Ascending aorta (tissue), 2 donors: ENCODE measurements at places on chromosomes 12 and 14.

DNA sequence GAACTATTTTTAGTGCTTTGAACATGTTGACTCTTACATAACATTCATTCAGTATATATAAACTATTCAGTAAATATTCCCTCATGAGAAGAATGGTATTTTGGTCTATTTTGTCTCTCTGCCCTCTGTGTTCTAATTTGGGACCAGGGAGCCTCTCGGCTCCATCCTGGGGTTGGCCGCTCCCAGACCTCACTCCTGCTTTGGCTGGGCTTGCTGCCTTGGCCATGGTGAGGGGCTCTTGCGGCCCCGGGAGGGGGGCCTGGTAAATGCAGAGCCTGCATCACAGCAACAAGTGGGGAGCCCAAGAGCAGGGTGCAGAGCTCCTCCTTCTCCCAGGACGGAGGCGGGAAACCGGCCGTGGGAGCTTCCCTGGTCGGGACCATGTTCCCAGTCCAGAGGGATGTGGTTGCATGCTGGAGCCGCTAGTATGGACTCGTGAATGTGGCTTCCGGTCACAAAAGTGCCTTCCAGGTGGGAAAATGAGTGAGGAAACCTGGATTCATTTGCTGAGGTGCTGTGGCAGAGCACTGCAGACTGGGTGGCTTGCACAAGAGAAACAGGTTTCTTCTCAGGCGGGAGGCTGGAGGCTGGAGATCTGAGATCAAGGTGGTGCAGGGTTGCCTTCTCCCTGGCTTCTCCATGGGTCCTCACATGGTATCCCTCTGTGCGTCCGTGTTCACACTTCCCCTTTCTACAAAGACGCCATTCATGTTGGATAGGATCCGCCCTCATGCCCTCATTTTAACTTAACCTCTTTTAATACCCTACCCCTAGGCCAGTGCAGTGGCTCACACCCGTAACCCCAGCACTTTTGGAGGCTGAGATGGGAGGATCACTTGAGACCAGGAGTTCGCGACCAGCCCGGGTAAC is 250.2 kb downstream of the CACNA1C start:
- peaks cover 71% of the 10 kb centered on the region for H3K4me1 ChIP-seq
- no peaks in the 10 kb centered on the region for H3K36me3 ChIP-seq

DNA sequence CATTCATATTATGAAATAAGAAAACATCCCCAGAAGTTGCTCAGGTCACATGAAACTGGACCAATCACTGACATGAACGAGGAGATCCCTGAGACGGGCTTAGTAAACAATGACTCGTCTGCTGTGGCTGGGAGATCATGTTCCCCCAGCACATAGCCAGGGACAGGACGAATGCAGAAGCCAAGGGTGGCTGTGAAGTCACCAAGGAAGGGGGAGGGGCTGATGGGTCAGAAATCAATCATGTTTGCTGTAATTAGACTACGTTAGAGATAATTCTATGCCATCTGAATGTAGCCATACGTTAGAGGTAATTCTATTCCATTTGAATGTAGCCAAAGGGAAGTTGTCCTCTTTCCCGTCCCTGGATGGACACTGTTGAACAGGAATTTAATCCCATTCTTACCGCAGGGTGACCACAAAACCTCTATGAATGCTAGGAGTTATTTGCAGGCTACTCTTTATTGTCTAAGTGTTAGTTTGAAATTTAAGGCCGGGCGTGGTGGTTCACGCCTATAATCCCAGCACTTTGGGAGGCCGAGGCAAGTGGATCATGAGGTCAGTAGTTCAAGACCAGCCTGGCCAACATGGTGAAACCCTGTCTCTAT is 332.9 kb downstream of the TMEM132D start:
- H3K27ac ChIP-seq, result no peak overlapping the region
- H3K4me1 ChIP-seq, result no peaks in the 10 kb centered on the region

GRCh38 chr12:57229046-57229633 is 371 bp upstream of the SHMT2 start:
- peak overlapping the region; percentile 65 for H3K4me3 ChIP-seq
- peaks cover 9% of the 10 kb centered on the region for H3K27me3 ChIP-seq
- H3K36me3 ChIP-seq, result peaks cover 23% of the 10 kb centered on the region

DNA sequence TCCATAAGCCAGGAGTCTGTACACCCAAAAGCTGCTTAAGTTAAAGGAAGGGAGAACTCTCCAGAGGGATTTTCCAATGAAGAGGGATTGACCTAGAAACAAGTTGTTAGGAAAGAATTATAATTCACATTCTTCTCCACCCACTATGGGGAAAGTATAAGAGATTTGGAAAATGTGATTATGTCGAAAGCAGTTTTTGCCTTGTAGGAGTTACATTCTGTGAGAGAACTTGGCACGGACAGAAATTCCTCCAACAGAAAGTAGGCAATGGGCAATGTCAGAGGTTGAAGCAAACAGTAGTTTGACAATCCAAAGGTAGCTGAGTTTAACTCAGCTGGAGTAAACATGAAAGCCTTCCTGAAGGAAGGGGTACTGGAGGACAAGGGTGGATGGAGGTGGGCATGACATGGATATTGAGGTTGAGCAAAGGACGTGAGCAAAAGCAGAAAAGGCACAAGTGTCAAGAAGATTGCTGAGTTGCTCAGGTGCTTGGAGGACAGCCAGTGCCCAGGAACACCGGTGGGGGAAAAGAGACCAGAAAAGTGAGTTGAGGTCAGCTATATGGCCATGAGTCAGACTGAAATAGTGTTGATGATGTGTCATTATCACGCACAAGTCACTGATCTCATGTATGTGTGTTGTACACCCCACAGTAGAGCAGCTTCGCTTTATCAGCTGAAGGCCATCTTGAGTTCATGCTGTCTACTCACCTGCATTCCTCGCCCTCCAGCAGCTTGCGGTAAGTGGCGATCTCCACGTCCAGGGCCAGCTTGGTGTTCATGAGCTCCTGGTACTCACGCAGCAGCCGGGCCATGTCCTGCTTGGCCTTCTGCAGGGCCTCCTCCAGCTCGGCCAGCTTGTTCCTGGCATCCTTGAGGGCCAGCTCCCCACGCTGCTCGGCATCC is 4.0 kb downstream of the KRT5 start:
- H3K27me3 ChIP-seq, result no peaks in the 10 kb centered on the region
- no peaks in the 10 kb centered on the region for H3K36me3 ChIP-seq
- no peaks in the 10 kb centered on the region for H3K4me1 ChIP-seq
- DNase-seq, result no peak

- H3K36me3 ChIP-seq, result no peaks in the 10 kb centered on the region
- no peak overlapping the region for H3K4me3 ChIP-seq
- peaks cover 13% of the 10 kb centered on the region for H3K4me1 ChIP-seq
- DNase-seq, result no peak
Observed at GRCh38 chr14:64391986-64392385, 3.8 kb downstream of the MTHFD1 start.

DNA sequence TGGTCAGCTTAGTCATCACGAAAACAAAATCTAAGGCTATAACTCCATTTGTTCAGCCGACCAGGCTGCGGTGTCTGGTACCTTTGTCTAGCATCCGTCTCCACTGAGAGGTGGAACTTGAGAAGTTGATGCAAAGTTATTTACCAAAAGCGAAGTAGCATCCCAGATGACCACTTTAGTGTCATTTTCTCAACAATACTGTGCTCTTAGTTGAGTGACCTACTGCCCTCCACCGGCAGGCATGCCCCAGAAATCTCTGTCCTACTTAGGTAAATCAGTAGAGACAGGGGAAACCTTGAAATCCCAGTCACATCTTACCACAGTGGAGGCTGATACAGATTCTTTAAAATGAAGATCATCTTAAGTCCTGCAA is 1.3 kb upstream of the ST8SIA1 start:
- DNase-seq, result no peak
- no peaks in the 10 kb centered on the region for H3K36me3 ChIP-seq
- H3K4me1 ChIP-seq, result no peaks in the 10 kb centered on the region

- H3K36me3 ChIP-seq, result no peaks in the 10 kb centered on the region
- no peaks in the 10 kb centered on the region for H3K27me3 ChIP-seq
- no peak overlapping the region for H3K27ac ChIP-seq
- no peak overlapping the region for H3K4me3 ChIP-seq
- DNase-seq, result no peak
Observed at GRCh38 chr14:52835122-52835903, 43.9 kb upstream of the GNPNAT1 start.

GRCh38 chr14:55426891-55427290 is 13.5 kb downstream of the TBPL2 start:
- H3K27ac ChIP-seq, result no peak overlapping the region
- H3K36me3 ChIP-seq, result no peaks in the 10 kb centered on the region
- no peak for DNase-seq
- no peaks in the 10 kb centered on the region for H3K27me3 ChIP-seq
- H3K4me3 ChIP-seq, result no peak overlapping the region
- H3K4me1 ChIP-seq, result no peaks in the 10 kb centered on the region

- no peaks in the 10 kb centered on the region for H3K4me1 ChIP-seq
- no peaks in the 10 kb centered on the region for H3K36me3 ChIP-seq
- DNase-seq, result no peak
- no peaks in the 10 kb centered on the region for H3K27me3 ChIP-seq
- no peak overlapping the region for H3K27ac ChIP-seq
Observed at GRCh38 chr12:72692338-72692737, 420.2 kb downstream of the TRHDE start.

GRCh38 chr12:499837-500458 is 40.2 kb downstream of the B4GALNT3 start:
- no peak overlapping the region for H3K4me3 ChIP-seq
- no peaks in the 10 kb centered on the region for H3K36me3 ChIP-seq
- H3K4me1 ChIP-seq, result peaks cover 13% of the 10 kb centered on the region
- H3K27me3 ChIP-seq, result no peaks in the 10 kb centered on the region

DNA sequence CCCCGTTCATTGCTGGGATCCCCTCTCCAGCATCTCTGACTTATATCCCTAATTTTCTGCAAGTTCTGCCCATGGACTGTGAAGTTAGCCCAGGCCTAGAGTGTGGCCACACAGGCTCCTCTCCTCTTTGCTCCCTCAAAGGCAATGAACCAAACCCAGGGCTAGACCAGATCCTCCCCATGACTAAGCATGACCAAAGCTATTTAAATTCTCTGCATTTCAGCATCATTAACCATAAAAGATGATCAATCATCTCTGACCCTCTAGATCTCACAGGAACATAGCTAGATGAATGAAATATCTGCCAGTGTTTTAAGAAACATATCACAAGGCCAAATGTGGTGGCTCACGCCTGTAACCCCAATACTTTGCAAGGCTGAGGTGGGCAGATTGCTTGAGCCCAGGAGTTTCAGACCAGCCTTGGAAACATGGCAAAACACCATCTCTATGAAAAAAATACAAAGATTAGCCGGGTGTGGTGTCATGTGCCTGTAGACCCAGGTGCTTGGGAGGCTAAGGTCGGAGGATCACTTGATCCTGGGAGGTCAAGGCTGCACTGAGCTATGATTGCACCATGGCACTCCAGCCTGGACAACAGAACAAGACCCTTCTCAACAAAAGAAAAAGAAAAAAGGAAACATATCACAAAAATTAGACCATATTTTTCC is 2.2 kb upstream of the KRT3 start:
- H3K27me3 ChIP-seq, result no peaks in the 10 kb centered on the region
- DNase-seq, result no peak
- H3K4me1 ChIP-seq, result no peaks in the 10 kb centered on the region

- no peak overlapping the region for H3K27ac ChIP-seq
- H3K4me3 ChIP-seq, result no peak overlapping the region
- peaks cover 51% of the 10 kb centered on the region for H3K36me3 ChIP-seq
- H3K4me1 ChIP-seq, result no peaks in the 10 kb centered on the region
Observed at GRCh38 chr12:105064564-105065178, 19.6 kb downstream of the ALDH1L2 start.

GRCh38 chr12:9851927-9852326 is 17.2 kb downstream of the CLEC2B start:
- no peak overlapping the region for H3K4me3 ChIP-seq
- DNase-seq, result no peak
- no peak overlapping the region for H3K27ac ChIP-seq
- H3K36me3 ChIP-seq, result no peaks in the 10 kb centered on the region
- H3K4me1 ChIP-seq, result no peaks in the 10 kb centered on the region

DNA sequence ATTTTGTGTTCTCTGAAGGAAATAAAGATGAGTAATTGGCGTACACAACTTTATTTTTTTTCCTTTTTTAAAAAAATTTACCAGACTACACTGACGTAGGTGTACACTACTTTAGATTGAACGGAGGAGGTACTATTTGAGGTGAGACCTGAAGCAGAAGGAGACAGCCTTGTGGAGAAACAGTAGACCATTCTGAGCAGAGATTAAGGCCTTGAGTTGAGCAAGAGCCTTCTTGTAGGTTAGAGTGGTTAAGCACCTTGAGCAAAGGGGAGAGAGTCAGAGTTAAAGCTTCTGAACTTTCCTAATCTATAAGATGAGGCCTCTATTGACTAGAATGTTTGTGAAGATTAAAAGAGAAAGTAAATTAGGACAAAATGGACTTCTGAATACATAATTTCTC is 2.5 kb downstream of the LEMD3 start:
- no peak overlapping the region for H3K27ac ChIP-seq
- H3K27me3 ChIP-seq, result no peaks in the 10 kb centered on the region
- DNase-seq, result no peak
- peaks cover 2% of the 10 kb centered on the region for H3K4me1 ChIP-seq
- no peaks in the 10 kb centered on the region for H3K36me3 ChIP-seq
- peak overlapping the region; percentile 89 for H3K4me3 ChIP-seq

GRCh38 chr14:58966997-58967396 is 221.5 kb upstream of the DAAM1 start:
- H3K27ac ChIP-seq, result no peak overlapping the region
- no peaks in the 10 kb centered on the region for H3K36me3 ChIP-seq
- DNase-seq, result no peak
- H3K27me3 ChIP-seq, result no peaks in the 10 kb centered on the region

DNA sequence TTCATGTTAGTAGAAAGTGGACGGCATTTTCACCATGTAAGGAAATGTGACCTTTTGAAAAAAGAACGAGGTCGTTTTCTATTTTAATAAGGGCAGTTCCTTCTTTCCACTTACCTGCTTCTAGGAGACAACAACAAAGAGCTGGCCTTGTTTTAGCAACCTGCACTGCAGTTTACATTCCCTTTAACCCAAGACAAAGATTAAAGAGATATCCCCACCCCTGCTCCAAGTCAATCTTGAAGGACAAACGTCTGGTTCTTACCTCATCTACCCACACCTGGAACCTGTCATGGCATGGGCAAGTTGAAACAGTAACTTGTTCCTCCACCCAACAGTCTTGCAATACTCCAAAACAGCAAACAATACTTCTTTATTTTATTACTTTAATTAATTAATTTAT is 32.7 kb downstream of the ZCCHC8 start:
- H3K4me1 ChIP-seq, result no peaks in the 10 kb centered on the region
- no peaks in the 10 kb centered on the region for H3K27me3 ChIP-seq
- H3K36me3 ChIP-seq, result peaks cover 6% of the 10 kb centered on the region
- no peak for DNase-seq
- H3K27ac ChIP-seq, result no peak overlapping the region
- no peak overlapping the region for H3K4me3 ChIP-seq

DNA sequence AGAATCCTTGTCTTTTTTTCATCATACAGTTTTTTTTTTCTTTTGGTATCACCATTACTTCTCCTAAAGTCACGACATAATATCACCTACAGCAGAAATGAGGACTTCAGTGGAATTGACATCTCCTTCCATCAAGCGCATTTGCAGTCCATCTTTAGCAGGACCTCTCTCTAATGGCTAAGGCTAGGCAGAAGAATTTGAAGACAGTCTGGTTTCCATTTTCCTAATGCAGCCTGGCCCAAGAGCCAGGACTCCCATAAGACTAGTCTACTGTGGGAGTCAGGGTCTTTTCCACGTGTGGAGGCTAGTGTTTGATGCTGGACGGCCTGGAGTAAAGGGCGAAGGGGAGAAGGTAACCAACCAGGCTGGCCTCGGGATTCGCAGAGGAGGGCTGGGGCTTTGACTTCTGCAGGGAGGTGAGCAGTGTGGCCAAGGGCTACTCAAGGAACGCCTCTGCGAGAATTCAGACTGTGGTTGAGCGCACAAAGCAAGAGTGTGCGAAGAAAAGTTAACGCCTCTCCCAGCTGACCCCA is 769 bp upstream of the ZNF740 start:
- H3K27ac ChIP-seq, result peak overlapping the region; percentile 92
- H3K36me3 ChIP-seq, result peaks cover 11% of the 10 kb centered on the region
